ENCODE measurements at places on chromosomes 6 and 20.
A peak's percentile ranks its signal among the peaks of the same experiment; 100 is the strongest.

GRCh38 chr6:146351018-146351417 lies 192.6 kb upstream of the RAB32 start:
- DNase-seq: no peak

GRCh38 chr6:88910922-88911778 lies 52.3 kb downstream of the RNGTT start:
- DNase-seq: no peak

GRCh38 chr6:129381885-129382284 lies 328.1 kb downstream of the ARHGAP18 start:
- DNase-seq: no peak

- DNase-seq: no peak
These were observed 20.9 kb downstream of the RAB44 start for GRCh38 chr6:36718560-36718959.

DNA sequence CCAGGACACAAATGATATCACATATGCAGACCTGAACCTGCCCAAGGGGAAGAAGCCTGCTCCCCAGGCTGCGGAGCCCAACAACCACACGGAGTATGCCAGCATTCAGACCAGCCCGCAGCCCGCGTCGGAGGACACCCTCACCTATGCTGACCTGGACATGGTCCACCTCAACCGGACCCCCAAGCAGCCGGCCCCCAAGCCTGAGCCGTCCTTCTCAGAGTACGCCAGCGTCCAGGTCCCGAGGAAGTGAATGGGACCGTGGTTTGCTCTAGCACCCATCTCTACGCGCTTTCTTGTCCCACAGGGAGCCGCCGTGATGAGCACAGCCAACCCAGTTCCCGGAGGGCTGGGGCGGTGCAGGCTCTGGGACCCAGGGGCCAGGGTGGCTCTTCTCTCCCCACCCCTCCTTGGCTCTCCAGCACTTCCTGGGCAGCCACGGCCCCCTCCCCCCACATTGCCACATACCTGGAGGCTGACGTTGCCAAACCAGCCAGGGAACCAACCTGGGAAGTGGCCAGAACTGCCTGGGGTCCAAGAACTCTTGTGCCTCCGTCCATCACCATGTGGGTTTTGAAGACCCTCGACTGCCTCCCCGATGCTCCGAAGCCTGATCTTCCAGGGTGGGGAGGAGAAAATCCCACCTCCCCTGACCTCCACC lies 42.2 kb downstream of the SIRPA start:
- no peak for DNase-seq

DNA sequence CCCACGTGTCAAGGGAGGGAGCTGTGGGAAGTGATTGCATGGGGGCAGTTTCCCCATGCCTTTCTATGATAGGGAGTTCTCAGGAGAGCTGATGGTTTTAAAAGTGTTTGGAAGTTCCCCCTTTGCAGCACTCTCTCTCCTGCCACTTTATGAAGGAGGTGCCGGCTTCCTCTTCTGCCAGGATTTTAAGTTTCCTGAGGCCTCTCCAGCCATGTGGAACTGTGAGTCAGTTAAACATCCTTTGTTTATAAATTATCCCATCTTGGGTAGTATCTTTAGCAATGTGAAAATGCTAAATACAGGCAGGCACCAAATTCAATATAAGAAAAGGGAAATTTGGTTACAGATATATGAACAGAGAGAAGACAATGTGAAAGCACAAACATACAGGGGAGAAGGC lies 96.4 kb upstream of the EPHA7 start:
- no peak for DNase-seq

GRCh38 chr6:1251198-1252155 lies 60.4 kb upstream of the FOXQ1 start:
- no peak for DNase-seq

GRCh38 chr20:50913690-50914375 lies 17.4 kb downstream of the ADNP start:
- peak; percentile 45 for DNase-seq

GRCh38 chr6:41958022-41958856 lies 16.6 kb upstream of the CCND3 start:
- peak; percentile 54 for DNase-seq

GRCh38 chr6:2990248-2990931 lies 9.3 kb upstream of the NQO2 start:
- DNase-seq: peak; percentile 18

DNA sequence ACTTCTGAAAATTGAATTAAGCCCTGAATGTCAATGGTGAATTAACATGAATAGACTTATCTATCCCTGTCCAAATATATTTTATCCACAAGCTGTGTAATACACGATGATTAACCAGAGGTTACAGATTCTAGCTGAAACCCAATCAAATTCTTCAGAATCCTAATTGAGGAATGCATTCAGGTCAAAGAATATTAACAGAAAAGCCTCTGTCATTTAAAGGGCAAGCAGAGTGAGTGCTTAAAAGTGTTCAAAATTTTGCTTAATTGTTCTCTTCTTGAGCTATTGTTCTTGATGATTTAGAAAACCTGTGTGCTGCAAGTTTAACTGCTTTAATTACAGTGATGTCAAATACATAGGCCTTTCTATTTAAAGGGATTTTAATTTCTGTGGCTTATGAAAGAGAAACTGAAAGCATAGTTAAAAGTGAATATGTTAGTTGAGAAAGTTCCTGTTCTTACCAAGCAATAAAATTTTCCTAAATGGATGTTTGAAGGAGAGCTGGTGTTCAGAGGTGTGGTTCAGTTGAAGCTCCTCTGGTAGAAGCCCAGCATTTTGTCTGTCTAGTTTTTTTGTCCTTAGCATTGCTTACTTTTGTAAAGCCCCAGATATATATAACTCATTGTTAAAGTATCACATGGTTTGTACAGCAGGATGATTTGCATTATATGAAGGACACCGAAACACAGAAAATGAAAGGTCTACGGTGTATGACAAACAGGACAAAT lies 466.3 kb upstream of the PLCB4 start:
- DNase-seq: no peak

DNA sequence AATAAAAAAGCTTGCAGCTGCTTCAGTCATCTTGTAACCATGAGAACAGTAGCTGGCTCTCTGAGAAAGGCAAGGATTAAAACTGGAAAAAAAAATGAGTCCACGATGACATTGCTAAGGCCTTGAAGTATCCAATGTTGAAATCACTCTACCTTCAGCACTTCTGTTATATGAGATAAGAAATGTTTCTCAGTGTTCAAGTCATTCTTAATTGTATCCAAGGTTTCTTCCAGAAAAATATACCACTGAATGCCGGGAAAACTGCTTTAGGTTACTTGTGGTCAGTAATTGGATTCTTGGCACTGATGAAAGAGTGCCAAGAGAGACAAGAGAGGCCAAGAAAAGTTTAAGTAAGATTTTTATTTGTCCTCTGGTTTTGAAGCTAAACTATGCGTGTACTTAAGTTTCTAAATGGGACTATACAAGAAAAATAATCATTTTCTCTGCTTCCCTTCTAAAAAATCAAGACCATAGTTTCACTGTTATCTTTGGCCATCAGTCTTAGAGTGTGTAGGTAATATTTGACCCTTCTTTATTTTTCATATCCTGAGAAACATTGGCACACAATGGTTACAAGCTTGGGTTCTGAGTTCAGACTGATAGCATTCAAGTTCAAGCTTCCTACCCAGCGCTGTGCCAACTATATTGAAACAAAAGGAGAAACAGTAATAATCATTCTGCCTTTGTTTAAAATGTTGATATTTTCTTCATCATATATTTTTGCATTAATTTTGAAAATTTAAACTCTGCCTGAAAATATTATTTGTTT lies 84.6 kb downstream of the TRDN start:
- DNase-seq: no peak

- no peak for DNase-seq
These were observed 437.7 kb upstream of the ADGRB3 start for GRCh38 chr6:68197356-68197755.

DNA sequence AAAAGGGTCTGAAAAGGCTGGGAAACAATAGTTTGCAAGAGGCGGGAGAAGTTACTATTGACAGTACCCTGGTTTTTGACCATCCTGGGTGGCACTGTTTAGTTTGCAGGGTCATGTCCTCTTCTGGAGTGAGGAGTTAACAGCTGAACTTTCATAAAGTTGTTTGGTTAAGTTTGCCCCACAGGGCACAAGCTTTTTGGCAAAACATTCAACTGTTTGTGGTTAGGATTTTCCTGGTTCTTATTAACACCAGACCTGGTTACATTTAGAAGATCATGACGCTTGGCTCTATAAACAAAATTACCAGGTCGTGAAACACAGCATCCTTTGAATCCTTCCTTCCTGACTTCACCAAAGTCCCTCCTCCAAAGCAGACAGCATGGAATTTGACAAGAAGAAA lies 106.1 kb downstream of the RIN2 start:
- no peak for DNase-seq

DNA sequence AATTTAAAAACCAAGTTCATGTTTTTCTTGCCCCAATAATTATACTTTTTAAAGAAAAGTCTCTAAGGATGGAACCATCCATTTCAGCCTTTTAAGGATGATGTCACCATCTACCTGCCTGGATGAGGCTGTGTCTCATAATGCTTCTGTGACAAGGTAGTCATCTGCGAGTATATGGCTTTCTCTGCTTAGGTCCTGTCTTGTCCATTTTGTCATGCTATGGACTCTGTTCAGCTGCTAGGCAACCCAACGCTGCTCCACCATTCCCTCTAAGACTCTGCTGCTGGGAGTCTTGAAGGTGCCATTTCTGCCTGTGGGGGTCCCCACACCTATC lies 459.8 kb upstream of the RUNX2 start:
- DNase-seq: no peak

All from activated CD4-positive, alpha-beta T cell treated with anti-CD3 and anti-CD28 coated beads for 48 hours (primary cell).